ENCODE measurements at places on chromosomes 16 and 17. TPM values are rescaled to one million over a fixed set of nuclear protein-coding genes. Genes with fewer than 3 reads are reported as not detected.

GRCh38 chr16:85658504-85659326 is 30.0 kb downstream of the GINS2 start:
- peak; percentile 17 for DNase-seq

CHD9NB gene
- total RNA-seq, result 0.61 TPM

MLST8 gene
- total RNA-seq, result 22.8 TPM

GP1BA gene
- total RNA-seq, result 0.35 TPM

GRCh38 chr16:59573528-59574271 is 839.6 kb upstream of the GOT2 start:
- DNase-seq, result no peak

- DNase-seq, result no peak
These were observed 277.8 kb upstream of the CDH5 start for GRCh38 chr16:66088681-66089080.

FAM171A2 gene
- total RNA-seq, result 0.60 TPM

GRCh38 chr16:73601911-73602310 is 554.0 kb upstream of the ZFHX3 start:
- DNase-seq, result no peak

GRCh38 chr17:2138761-2139160 is 83.9 kb downstream of the HIC1 start:
- no peak for DNase-seq

DNA sequence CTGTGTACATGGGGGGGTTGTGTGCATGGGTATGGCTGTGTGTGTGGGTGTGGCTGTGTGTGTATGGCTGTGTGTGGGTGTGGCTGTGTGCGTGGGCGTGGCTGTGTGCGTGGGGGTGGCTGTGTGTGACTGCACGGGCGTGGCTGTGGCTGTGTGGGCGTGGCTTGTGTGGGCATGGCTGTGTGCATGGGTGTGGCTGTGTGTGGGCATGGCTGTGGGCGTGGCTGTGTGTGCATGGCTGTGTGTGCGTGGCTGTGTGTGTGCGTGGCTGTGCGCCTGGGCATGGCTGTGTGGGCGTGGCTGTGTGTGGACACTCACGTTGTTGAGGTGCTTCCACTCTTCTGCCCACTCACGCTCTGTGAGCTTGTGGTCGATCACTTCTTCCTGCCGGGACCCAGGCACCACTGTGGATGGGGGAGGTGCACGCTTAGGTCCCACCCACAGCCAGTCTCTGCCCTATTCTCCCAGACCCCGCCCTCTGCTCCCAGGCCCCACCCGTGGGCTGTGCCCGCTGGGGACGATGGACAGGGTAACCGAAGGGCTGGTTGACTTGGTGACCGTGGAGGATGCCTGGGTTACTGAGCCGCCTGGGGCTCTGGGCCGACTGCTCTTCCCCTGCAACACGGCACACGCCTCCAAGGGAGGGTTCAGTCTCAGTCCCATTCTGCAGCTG is 16.0 kb upstream of the PABPN1L start:
- no peak for DNase-seq

- no peak for DNase-seq
These were observed 7.2 kb upstream of the COL1A1 start for GRCh38 chr17:50208611-50209061.

SEZ6 gene
- total RNA-seq, result not detected

DNA sequence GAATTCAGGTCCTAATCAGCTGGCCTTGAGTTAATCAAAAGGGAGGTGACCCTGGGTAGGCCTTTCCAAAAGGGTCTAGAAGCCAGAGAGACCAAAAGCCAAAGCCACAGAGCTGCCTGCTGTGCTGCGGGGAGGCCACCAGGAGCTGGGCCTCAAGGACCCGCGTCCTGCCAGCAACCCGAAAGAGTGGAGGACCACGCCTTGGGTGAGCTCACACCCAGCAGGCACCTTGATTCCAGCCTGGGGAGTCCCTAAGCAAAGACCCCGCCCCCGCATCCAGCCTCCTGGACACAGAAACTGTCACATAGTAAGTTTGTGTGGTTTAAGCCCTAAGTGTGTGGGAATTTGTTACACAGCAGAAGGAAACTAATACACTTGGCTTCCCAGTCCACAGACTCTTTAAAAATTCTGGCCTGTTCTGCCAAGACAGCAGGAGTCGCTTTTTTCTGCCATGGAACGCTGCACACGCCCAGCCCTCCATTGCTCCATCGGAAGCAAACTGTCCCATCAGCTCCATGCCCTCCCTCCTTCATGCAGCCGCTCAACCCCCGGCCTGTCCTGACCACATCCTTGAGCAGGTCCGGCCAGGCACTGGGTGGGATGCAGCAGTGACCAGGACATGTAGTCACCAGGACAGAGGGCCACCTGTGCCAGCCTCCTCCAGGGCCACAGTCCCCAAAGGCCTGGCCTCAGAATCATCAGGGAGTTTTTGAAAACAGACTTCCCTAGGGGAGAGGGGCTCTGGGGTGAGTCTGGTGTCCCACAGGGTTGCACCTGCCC is 20.9 kb upstream of the RASD1 start:
- DNase-seq, result no peak

RDM1 gene
- not detected for total RNA-seq

CDH13 gene
- total RNA-seq, result 101 TPM

TMEM238L gene
- not detected for total RNA-seq

DNA sequence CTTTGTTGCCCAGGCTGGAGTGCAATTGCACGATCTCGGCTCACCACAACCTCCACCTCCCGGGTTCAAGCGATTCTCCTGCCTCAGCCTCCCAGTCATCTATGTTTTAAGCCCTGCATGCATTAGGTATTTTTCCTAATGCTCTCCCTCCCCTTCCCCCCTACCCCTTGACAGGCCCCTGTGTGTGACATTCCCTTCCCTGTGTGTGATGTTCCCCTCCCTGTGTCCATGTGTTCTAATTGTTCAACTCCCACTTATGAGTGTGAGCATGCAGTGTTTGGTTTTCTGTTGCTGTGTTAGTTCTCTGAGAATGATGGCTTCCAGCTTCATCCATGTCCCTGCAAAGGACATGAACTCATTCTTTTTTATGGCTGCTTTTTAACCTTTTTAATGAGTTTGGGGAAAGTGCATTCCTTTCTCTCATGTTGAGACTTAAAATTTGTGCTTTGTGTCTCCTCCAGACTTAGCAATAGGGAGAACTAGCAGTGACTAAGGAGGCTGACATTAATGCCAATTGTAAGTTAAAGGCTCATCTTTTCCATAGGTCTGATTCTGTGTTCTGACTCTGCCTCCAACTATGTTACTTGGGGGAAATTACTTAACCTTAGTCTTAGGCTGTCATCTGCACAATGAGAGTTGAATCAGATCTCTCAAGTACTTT is 17.7 kb upstream of the PHAF1 start:
- no peak for DNase-seq

GRCh38 chr17:12769981-12770380 is 19.3 kb upstream of the ARHGAP44 start:
- no peak for DNase-seq

DNA sequence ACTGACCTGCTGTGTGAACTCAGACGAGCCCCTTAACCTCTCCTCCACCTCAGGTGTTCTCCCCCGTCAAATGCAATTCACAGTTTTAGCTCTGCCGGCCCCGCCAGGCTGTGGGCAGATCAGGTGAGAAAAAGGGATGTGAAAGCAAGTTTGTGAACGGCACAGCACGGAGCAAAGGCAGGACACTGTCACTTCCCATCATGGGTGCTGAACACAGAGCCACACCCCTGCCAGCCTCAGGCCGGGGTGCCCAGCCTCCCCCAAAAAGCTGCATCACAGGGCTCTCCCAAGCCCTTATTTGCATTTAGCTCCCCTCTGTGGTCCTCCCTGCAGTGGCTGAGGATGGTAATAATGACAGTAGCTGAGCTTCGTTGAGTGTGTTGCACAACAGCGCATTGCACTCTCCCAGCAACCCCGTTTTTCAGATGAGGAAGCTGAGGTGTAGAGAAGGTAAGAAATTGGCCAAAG is 88.8 kb upstream of the TNRC6C start:
- DNase-seq, result peak; percentile 28

DNA sequence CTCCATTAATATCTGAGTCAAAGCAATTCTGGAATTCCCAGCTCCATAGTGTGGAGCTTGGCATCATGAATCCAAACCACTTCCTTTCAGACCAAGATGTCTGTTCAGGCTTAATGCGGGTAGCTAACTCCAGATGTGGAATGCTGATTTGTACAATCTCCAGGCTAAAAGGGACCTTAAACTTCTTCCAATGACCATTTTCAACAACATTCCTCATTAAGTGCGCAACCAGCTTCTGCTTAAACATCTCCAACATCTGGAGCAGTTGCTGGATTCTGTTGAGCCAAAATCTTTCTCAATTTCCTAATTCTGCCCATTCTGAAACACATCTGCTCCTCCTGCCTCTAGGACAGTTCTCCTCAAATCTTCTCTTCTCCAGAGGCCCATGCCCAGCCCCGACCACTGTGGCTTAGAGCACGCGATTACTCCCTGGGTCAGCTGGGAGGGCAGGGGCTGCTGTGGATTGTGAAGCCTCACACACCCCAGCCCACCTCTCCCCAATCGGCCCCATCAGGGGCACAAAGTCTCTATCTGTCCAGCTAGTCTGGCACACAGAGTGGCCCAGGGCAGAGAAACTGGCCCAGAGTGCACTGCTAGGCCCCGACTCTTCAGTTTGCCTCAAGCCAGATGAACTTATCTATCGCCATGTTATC is 36.2 kb downstream of the ASPA start:
- no peak for DNase-seq

DNA sequence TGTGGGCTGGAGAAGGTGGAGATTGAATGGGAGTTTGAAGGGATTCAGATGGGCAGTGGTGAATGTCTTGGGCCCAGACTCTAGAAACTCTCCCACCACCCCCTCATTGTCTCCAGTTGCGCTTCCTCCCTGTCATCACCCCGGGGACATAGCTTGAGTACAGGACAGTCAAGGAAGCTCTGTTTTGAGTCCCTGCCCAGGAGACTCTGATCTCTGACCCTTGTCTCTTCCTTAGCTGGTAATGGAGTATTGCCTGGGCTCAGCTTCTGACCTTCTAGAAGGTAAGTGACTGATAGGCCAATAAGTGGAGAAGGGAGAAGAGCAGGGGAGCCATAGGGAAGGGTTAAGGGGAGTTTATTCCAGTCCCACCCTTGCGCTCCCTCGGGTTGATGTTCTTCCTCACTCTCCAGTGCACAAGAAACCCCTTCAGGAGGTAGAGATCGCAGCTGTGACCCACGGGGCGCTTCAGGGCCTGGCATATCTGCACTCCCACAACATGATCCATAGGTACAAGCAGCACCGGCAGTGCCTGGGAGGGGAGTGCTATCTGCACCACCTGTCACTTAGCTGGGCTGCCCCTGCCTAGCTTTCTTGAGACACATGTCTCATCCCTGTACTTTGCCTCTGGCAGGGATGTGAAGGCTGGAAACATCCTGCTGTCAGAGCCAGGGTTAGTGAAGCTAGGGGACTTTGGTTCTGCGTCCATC is 5.0 kb downstream of the TAOK2 start:
- DNase-seq, result no peak

PRR35 gene
- total RNA-seq, result not detected

- no peak for DNase-seq
These were observed 19.6 kb downstream of the AKAP1 start for GRCh38 chr17:57104461-57105175.

DNA sequence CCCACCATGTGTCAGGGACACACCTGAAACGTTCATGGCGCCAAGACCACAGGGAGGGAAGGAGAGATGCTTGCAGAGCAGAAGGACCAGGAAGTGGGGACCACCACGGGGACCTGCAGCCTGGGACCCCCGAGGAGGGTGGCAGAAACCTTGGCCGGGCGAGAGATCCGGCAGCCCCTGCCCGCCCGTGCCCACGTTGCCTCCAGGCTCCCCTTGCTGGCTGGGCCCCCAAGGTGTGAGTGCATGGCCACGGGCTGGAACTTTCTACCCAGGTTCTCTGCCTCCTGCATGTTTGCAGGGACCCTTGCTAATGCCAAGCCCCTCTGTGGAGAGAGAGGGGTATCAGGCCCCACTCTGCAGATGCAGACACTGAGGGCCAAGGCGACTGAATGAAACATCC is 50.4 kb downstream of the USP22 start:
- DNase-seq, result no peak

DNA sequence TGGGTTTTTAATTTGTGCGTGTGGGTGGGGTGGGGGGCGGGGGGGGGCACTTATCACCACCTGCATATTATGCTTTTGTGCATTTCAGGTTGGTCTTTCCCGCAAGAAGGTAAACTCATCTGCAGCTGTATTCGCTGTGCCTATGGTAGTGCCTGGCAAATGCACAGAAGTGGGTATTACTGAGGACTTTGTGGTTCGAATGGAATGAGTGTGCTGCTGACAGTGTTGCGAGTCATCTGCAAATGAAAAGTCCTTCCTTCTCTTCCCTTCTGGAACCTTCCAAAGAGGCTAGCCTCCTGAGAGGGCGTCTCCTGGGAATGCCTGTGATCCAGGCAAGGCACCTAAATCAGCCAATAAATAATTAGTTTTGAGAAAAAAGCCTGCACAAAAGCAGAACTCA is 532.9 kb downstream of the MAF start:
- no peak for DNase-seq

- DNase-seq, result peak; percentile 68
These were observed 5.0 kb downstream of the CA4 start for GRCh38 chr17:60154616-60155426.

DNA sequence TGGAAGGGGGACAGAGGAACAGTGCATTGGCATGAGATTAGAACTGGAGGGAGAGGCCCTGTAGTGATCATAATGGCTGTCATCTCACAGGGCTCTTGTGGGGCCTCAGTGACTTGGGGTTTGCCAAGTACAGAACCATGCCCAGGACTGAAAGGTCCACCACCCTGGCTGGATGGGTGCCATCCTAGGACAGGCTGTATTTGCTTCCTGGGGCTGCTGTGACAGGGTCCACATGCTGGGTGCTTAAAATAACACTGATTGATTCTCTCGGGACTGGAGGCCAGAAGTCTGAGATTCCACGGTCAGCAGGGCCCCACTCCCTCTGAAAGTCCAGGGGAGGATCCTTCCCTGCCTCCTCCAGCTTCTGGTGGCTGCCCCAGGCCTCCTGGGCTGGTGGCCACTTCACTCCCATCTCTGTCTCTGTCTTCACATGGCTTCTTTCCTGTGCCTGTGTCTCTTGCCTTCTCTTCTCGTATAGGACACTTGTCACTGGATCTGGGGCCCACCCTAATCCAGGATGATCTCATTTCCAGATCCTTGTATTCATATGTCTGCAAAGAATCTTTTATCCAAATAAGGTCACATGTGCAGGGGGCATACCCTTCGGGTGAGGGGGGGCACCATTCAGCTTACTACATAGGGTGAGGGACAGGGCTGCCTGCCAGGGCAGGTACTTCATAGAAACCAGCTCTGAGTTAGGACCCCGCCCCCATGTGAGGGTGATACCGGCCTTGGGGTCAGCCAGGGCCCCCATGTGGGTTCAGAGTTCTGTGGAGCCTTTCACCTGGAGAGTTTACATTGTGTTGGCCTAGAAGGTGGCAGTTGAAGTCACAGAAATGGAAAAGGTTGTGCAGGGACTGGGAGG is 52.6 kb downstream of the USP22 start:
- DNase-seq, result no peak

Data from heart left ventricle (tissue), 16 donors.